ENCODE measurements at places on chromosomes 5 and 9.

GRCh38 chr5:61330341-61330844 lies 1.7 kb upstream of the ZSWIM6 start:
- peaks cover 36% of the 10 kb centered on the region for H3K27me3 ChIP-seq
- peaks cover 7% of the 10 kb centered on the region for H3K4me1 ChIP-seq
- H3K4me3 ChIP-seq: peak overlapping the region; percentile 80
- H3K27ac ChIP-seq: peak overlapping the region; percentile 97
- peak; percentile 89 for DNase-seq
- no peaks in the 10 kb centered on the region for H3K36me3 ChIP-seq

- H3K4me1 ChIP-seq: no peaks in the 10 kb centered on the region
- H3K27me3 ChIP-seq: no peaks in the 10 kb centered on the region
- no peak for DNase-seq
- no peaks in the 10 kb centered on the region for H3K36me3 ChIP-seq
Observed at GRCh38 chr5:61586096-61587084, 254.3 kb downstream of the ZSWIM6 start.

DNA sequence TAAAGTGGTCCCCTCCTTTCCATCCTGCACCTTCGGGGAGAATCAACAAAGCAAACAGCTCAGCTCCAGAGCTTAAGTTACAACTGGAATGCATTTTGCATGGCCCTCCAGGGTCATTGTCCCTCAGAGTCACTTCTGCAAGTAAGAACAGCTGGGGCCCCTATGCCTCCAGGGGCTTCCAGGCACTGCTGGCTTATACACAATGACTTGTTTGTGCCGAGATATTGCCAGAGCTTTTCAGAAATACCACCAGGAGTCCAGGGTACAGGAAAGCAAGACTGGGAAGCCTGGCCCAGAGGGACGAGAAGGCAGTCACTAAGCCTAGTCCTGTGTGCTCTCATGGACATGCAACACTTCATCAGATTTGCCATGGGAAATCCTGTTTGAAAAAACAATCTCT lies 11.3 kb downstream of the FRMD3 start:
- no peaks in the 10 kb centered on the region for H3K36me3 ChIP-seq
- no peaks in the 10 kb centered on the region for H3K27me3 ChIP-seq
- no peaks in the 10 kb centered on the region for H3K4me1 ChIP-seq
- DNase-seq: no peak

DNA sequence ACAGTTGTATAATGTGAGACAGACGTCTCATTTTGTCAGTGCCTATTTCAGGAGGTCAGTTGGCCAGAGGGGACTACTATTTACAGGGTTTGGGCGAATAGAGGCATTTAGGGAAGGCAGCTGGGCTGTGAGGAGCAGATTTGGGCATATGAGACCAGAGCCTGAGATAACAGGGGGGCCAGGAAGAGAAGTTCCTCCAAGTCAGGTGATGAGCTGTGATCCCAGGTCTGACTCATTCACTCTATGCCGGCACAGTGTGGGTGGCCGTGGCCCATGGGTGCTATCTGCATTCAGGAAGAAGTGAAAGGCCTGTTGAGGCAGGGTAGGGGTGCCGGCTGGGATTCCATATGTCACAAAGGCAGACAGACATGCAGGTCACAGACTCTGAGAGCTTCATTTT lies 142.8 kb downstream of the PDZD2 start:
- no peak overlapping the region for H3K27ac ChIP-seq
- no peaks in the 10 kb centered on the region for H3K4me1 ChIP-seq
- H3K27me3 ChIP-seq: no peaks in the 10 kb centered on the region

DNA sequence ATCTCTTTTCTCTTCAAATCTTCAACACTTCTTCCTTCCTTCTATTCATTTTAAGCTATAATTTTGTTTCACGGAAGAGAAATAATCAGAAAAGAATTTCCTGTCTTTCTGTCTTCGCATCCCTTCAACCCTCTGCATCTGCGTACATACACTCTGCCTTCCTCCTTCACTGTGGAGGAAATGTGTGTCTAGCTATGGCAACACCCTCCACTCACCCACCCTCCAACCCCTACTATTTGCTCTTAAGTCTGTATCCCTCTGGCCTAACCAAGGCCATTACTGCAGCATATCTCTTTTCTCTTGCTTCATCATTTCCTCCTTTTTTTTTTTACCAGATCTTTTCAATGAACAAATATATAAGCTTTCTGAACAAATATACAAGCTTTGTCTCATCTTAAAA lies 105.7 kb upstream of the NUDT12 start:
- H3K27ac ChIP-seq: no peak overlapping the region
- no peaks in the 10 kb centered on the region for H3K4me1 ChIP-seq
- DNase-seq: no peak
- no peaks in the 10 kb centered on the region for H3K36me3 ChIP-seq

- DNase-seq: no peak
- H3K4me3 ChIP-seq: no peak overlapping the region
- no peaks in the 10 kb centered on the region for H3K4me1 ChIP-seq
- no peaks in the 10 kb centered on the region for H3K27me3 ChIP-seq
Observed at GRCh38 chr5:176491101-176491502, 42.9 kb downstream of the FAF2 start.

- H3K27ac ChIP-seq: no peak overlapping the region
- peak overlapping the region; percentile 14 for H3K4me3 ChIP-seq
- H3K36me3 ChIP-seq: no peaks in the 10 kb centered on the region
- peaks cover 2% of the 10 kb centered on the region for H3K4me1 ChIP-seq
- no peaks in the 10 kb centered on the region for H3K27me3 ChIP-seq
Observed at GRCh38 chr5:137808503-137809135, 54.5 kb upstream of the HNRNPA0 start.

- H3K27ac ChIP-seq: no peak overlapping the region
- no peaks in the 10 kb centered on the region for H3K27me3 ChIP-seq
- DNase-seq: no peak
- no peaks in the 10 kb centered on the region for H3K4me1 ChIP-seq
Observed at GRCh38 chr9:129773262-129774048, 20.6 kb upstream of the PTGES start.

DNA sequence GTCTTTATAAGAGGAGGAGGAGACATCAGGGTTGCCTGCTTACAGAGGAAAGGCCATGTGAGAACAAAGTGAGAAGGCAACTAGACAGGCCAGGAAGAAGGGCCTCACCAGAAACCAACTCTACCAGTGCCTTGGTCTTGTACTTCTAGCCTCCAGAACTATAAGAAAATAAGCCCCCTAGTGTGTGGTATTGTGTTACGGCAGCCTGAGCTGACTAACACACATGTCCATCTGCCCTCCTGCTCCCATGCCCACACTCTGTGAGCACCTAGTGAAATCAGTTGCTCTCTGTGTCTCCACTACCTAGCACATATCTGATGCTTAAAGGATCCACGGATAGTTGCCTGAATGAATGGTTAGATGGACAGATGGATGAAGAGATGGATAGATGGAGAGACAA lies 6.9 kb downstream of the AK3 start:
- no peak overlapping the region for H3K27ac ChIP-seq
- H3K36me3 ChIP-seq: peaks cover 7% of the 10 kb centered on the region
- no peak for DNase-seq
- no peak overlapping the region for H3K4me3 ChIP-seq

DNA sequence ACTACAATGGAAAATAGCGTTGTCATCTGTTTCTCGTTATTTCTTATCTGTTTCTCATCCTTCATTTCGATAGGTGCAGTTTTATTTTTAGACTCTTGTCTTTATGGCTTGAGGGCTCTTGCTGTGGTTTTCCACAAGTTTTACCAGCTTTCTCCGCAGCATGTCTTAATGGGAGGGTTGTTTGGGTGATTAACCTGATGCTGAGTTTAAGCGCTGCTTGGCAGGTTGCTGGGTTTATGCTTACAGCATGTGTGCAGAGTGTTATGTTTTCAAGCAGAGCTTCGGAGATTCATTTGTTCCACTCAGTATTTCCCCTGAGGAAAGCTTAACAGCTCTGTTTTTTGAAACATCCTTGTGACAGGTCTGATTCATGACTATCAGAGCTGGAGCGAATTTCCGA lies 154.0 kb downstream of the SLC12A2 start:
- no peak for DNase-seq
- H3K36me3 ChIP-seq: no peaks in the 10 kb centered on the region
- no peak overlapping the region for H3K27ac ChIP-seq

DNA sequence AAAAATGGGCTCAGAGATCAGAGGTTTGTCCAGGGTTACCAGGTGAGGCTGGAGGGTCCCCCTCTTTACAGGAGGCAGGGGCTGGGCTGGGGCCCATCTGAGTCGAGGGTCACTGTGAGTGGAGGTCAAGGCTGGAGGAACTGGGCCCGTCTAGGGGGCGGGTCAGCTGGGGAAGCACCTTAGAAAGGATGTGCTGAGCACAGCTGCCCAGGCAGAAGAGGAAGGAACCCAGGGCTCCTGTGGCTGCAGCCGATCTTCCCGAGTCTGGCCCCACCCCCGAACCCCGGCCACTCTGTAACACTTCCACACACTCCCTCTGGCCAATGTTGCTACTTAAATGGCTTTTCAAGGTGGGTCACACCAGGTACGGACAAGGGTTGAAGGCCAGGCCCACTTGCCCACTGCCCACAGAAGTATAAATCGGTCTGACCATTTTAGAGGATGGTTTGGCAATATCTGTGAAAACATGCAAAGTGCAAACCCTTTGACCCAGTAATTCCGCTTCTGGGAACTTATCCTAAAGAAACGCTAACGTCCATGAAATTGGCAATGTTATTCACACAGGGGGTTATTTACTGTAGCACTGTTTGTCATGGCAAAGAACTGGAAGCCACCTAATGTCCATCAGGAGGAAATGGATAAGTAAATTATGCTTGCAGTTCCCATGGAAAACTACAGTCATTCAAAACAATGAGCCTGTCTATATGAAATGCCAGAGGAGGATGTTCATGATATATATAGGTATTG lies 30.5 kb upstream of the EEIG1 start:
- no peaks in the 10 kb centered on the region for H3K27me3 ChIP-seq
- H3K4me3 ChIP-seq: no peak overlapping the region
- H3K4me1 ChIP-seq: no peaks in the 10 kb centered on the region
- no peaks in the 10 kb centered on the region for H3K36me3 ChIP-seq
- H3K27ac ChIP-seq: no peak overlapping the region
- DNase-seq: no peak

DNA sequence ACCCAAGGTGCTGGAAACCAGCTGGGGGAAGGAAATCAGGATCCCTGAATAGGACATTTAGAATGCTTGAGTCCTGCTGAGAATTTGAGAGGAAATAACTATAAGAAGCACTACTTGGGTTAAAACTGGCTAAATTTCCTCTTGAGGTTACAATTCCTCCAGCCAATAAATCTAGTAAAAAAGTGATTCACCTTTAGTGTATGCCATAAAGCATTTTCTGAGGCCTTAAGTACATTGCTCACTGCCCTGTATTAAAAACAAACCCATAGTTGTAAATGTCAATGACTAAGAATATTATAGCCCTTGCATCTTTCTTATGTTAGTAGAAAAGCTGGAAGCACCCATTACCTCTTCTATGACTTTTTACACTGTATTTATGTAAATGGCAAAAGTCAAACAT lies 634.7 kb upstream of the ARRDC3 start:
- DNase-seq: no peak
- H3K4me3 ChIP-seq: no peak overlapping the region
- no peaks in the 10 kb centered on the region for H3K27me3 ChIP-seq
- H3K4me1 ChIP-seq: no peaks in the 10 kb centered on the region

GRCh38 chr5:126947146-126948010 lies 83.0 kb downstream of the MARCHF3 start:
- no peak for DNase-seq
- H3K4me3 ChIP-seq: peak overlapping the region; percentile 52
- peaks cover 24% of the 10 kb centered on the region for H3K27me3 ChIP-seq
- no peak overlapping the region for H3K27ac ChIP-seq
- peaks cover 8% of the 10 kb centered on the region for H3K4me1 ChIP-seq

- H3K36me3 ChIP-seq: no peaks in the 10 kb centered on the region
- H3K27me3 ChIP-seq: no peaks in the 10 kb centered on the region
- H3K4me3 ChIP-seq: peak overlapping the region; percentile 36
- peaks cover 10% of the 10 kb centered on the region for H3K4me1 ChIP-seq
- H3K27ac ChIP-seq: no peak overlapping the region
Observed at GRCh38 chr5:5315068-5315980, 107.2 kb upstream of the ICE1 start.

- H3K4me1 ChIP-seq: no peaks in the 10 kb centered on the region
- no peaks in the 10 kb centered on the region for H3K27me3 ChIP-seq
- H3K4me3 ChIP-seq: no peak overlapping the region
- no peaks in the 10 kb centered on the region for H3K36me3 ChIP-seq
- H3K27ac ChIP-seq: no peak overlapping the region
Observed at GRCh38 chr5:20608567-20608966, 620.6 kb upstream of the CDH18 start.

GRCh38 chr5:116923344-116923743 lies 348.7 kb upstream of the SEMA6A start:
- no peaks in the 10 kb centered on the region for H3K4me1 ChIP-seq
- no peaks in the 10 kb centered on the region for H3K27me3 ChIP-seq
- H3K36me3 ChIP-seq: no peaks in the 10 kb centered on the region
- no peak overlapping the region for H3K27ac ChIP-seq
- H3K4me3 ChIP-seq: no peak overlapping the region
- peak; percentile 71 for DNase-seq

- H3K36me3 ChIP-seq: no peaks in the 10 kb centered on the region
- H3K27me3 ChIP-seq: no peaks in the 10 kb centered on the region
- no peak for DNase-seq
- H3K27ac ChIP-seq: peak overlapping the region; percentile 79
Observed at GRCh38 chr9:27497883-27498417, 26.1 kb upstream of the IFNK start.

GRCh38 chr5:73266925-73267765 lies 94.2 kb downstream of the TMEM174 start:
- peak overlapping the region; percentile 10 for H3K27ac ChIP-seq
- peaks cover 6% of the 10 kb centered on the region for H3K27me3 ChIP-seq
- no peak overlapping the region for H3K4me3 ChIP-seq
- no peaks in the 10 kb centered on the region for H3K36me3 ChIP-seq
- DNase-seq: no peak
- H3K4me1 ChIP-seq: no peaks in the 10 kb centered on the region
